Neural crest cell (in vitro differentiated cells): ENCODE measurements at places on chromosomes 5 and 9.

DNA sequence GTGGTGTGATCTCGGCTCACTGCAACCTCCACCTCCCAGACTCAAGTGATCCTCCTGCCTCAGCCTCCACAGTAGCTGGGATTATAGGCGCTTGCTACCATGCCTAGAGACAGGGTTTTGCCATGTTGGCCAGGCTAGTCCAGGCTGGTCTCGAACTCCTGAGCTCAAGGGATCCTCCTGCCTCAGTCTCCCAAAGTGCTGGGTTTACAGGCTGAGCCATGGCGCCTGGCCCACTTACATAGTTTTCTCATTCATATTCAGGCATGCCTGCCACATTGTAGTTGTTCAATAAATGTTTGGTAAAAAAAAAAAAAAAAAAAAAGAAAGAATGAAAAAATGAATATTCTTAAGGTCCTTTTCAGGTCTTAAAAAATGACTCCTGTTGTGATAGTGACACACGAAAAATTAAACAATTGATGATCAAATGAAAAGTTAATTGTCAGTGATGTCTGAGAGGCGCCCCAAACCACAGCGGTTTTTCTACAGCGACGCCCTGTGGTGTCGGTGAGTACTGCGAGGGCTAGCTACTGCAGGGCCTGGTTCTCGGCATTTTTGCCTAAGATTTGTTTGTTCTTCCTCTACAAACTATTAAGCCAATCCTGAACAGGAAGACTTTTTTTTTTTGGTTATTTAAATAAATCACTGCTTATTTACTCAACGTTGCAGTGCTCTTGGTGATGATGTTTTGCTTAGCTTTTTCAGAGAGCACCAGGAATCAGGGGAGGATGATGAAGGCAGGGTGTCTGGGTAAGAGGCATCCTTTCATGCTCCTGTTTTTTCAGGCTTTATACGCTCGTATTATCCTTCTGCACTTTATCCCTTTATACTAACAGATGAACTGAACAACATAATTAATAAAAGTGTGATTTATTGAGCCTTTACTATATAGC is 67.0 kb upstream of the DPYSL3 start:
- DNase-seq = peak; percentile 82

GRCh38 chr5:149878371-149878770 is 66.2 kb downstream of the PDE6A start:
- no peak for DNase-seq

DNA sequence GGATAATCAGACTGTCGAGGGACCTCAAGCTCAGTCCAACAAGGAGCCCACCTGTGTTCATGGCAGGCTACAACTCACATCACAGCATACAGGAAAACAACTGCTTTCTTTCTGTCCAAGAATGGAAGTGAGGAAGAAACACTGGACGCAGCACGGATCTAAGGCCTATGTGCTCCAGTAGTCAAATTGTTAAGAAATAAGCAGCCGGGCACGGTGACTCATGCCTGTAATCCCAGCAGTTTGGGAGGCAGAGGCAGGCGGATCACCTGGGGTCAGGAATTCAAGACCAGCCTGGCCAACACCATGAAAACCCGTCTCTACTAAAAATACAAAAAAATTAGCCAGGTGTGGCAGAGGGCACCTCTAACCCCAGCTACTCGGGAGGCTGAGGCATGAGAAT is 427.8 kb downstream of the BNC2 start:
- no peak for DNase-seq

- no peak for DNase-seq
These were observed 232.6 kb downstream of the BNC2 start for GRCh38 chr9:16637911-16638310.

- DNase-seq = no peak
These were observed 263.3 kb upstream of the IL12B start for GRCh38 chr5:159593518-159594073.

GRCh38 chr9:84597131-84597530 is 72.4 kb upstream of the NTRK2 start:
- DNase-seq = no peak

DNA sequence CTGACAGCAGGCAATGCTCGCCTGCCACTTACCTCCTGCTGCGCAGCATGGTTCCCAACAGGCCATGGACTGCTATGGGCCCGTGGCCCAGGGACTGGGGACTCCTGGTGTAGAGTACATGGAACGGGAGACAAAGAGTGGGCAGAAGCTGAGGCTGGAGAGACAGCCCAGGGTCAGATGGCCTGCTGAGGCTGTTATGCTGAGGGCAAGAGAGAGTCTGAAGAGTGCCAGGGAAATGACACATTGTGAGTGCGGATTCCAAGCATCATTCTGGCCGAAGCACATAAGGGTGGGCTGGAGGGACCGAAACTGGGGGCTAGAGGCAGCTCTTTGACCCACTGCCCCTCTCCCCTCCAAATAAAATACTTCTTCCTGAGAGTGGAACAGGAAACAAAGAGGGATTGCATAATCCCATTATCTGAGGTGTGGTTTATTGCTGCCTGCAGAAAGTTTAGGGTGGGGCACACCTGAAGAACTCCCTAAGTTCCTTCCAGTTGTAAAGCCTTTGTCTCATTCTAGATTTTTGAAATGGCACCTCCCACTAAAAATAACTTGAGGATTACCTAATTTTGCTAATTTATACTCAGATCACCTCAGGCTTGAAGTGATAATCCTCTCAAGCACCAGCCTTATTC is 158.1 kb downstream of the ATP10B start:
- no peak for DNase-seq

DNA sequence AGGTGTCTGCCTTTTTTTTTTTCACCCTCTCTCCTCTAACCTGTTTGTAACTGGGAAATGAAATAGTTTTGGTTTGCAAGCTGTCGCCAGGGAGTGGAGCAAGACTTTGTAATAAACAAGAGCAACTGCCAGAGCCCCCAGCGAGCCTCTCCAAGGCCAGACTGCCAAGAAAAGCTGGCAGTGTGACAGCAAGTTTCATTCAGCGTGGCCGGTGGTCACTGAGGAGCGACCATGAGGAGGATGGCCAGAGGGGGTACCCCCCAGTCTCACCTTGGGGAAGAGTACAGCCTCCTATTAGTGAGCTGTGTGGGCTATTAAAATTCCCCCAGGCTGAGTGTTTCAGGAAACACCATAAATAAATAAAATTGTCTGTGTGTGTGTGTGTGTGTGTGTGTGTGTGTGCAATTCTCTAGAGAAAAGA is 49.9 kb downstream of the ZFAND5 start:
- DNase-seq = no peak

GRCh38 chr9:134717924-134718645 is 76.5 kb downstream of the COL5A1 start:
- no peak for DNase-seq

DNA sequence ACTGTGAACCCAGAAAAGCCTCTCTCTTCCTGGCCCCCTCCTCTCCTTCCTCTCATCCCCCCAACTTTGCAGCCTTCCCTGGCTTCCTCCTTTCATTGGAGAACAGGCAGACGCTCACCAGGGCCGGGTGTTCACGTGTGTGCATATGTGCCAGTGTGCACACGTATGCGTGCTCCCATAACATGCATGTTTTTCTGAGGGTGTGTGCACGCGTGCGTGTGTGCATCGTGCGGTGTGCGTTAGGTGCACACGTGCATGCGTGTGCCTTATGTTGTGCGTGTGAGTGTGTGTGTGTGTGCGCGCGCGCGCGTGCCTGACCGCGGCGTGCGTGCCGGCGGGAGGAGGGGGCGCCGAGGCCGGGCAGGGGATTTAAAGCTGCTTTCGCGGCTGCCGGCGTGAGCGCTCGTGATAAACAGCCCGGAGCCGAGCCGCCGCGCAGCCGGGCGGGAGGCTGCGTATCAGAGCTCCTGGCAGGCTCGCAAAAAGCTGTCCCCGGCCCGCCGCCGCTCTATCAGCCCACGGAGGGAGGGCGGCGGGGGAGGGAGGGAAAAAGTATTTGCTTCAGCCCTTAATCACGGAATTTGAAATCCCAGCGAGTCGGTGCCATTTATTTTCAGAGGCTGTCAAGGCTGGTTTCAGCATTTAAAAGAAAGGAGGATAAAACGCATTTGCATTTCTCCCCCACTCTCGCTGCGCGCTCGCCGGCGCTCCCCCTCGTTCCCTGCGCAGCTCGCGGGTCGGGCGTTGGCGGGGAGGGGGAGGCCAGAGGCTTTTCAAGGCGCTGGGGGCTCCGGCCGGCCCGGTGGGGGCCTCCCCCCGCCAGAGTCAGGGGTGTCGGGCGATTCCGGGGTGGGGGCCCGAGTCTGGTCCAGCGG is 183.9 kb downstream of the C9orf50 start:
- no peak for DNase-seq

- peak; percentile 81 for DNase-seq
These were observed 34.8 kb downstream of the BOD1 start for GRCh38 chr5:173581408-173582215.

DNA sequence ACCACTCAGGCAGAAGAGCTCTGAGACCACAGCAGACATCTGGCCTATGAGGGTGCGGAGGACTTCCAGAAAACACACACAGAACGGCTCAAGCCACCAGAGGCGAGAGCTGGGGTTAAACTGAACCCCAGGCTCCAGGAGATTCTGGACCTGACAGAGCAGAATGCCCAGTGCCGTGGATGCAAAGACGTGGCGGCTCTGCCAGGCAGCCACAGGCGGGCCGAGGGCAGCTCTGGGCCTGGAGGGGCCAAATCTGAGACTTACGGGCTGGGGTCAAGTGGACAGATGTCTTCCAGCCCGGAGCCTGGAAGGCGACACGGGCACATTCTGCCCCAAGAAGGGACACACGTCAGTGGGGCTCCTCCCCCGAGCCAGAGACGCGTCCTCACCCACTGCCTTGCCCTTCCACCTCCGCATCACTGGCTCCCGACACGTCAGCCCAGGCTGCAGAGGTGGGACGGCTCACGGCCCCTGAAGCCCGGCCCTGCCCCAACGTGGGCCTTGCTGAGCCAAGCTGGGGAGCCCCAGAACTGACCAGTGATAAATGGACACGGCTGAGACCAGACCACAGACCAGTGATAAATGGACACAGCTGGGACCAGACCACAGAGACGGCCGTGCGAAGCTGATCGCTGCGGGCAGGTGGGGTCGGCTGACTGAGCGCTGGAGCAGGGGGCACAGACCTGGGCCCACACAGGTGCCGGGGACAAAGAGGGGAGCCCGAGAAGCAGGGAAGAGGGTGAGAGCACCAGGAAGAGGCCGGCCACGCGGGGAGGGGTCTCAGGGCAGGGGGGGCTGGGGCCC is 40.9 kb upstream of the NSMF start:
- no peak for DNase-seq

DNA sequence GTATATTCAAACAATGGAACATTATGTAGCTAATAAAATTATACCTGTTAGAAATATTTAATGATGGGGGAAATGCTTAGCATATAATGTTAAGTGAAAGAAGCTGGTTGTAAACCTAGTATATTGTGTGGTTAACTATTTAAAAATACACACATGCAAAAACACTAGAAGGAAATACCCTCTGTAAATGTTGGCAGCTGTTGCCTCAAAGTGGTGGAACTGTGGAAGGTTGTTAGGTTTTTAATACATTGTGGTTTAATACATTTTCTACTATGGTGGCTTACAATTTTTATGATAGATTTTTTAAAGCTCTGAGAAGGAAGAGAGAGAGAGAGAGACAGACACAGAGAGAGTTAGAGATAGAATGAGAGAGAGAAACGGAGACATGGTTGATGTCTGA is 74.9 kb downstream of the COL15A1 start:
- no peak for DNase-seq

DNA sequence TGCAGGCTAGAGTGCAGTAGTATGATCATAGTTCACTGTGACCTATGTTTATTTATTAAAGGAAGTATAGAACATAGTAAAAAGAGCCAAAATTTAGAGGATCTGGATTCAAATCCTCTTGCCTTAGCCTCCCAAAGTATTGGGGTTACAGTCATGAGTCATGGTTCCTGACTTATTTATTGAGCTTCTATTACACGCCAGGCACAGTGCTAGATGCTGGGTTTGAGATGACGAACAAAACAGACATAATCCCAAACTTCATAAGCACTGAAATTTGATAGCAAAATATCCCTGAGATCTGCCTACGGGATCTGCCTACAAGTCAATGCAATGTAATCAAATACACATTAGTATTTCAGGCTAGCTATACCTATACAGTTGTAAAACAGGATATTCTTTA is 2.5 kb downstream of the KIAA0825 start:
- DNase-seq = no peak

DNA sequence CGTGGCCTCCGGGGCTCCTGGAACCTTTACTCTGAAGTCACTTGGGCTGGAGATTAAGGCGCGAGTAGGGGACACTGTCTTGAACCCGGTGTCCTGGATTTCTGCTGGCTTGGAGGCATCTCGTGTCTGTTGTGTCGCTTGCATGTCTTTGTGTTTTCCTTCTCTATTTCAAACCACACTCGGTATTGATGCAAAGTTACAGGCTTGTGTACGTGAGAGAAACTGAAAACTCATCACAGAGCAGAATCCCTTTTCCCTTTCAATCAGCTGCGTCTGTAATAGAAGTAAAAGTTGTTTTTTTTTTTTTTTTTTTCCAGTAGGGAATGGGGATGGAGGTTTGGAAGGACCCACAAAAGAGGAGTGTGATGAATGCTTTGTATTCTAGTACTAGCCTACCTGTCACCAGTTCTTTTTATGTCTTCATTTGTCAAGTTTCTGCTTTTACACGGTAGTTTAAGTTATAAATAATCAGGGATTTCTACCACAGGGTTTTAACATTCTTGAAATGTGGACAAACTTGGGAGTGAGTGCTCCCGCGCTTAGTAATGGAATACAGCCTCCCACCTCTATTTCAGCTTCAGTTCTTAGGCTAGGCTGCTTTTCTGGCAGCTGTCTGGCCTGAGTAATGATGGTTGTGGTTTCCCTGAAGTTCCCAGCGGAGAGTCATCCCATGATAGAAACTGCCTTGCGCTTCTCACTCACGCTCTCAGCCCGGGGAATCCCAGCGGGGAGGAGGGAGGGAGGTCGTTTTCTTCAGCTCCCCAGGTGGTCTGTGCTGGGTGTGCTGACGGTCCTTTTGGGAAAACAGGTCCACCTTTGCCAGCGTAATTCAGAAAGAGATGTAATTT is 763 bp downstream of the TJP2 start:
- no peak for DNase-seq

- no peak for DNase-seq
These were observed 174.3 kb upstream of the PIK3R1 start for GRCh38 chr5:68041293-68041692.

DNA sequence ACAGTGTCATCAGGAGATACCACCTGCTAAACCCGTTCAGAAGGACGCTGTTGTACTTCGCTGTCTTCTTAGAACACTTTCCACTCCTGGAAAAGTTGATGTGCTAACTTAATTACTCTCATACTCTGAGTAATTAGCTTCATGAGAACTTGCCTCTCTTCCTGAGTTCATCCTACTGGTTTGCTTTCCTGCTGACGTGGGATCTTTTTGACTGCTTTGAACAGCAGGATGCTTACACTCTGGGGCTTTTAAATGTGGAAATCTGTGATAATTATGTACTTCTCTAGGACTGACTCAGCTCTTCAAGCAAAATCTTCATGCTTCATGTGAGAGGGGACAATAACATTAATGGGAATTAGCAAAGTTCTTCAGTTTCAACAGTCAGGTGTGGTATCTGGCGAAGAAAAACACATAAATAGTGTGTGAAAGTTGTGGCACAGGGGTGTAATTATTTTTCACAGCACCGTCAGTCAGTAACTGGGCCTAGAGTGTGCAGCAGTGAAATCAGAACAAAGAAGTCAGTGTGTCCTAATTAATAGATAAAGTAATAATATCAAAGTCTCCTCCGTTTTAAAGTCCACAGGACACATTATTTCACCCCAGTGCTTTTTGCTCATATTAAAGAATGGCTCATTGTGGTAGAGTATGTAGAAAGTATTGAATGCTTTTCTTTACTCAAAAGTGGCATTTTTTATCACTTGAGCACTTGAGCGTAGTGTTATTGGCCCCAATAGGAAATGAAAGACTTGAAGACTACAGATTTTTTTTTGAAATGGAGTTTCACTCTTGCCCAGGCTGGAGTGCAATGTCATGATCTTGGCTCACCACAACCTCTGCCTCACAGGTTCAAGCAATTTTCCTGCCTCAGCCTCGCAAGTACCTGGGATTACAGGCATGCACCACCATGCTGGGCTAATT is 140.9 kb upstream of the DMRT1 start:
- no peak for DNase-seq
